ENCODE measurements at places on chromosomes 3 and 15.

- no peak for DNase-seq
Observed at GRCh38 chr3:30667280-30667651, 60.9 kb downstream of the TGFBR2 start.

- DNase-seq, result no peak
Observed at GRCh38 chr3:8768364-8769087, 887 bp downstream of the OXTR start.

- DNase-seq, result no peak
Observed at GRCh38 chr15:65952391-65953053, 83.2 kb downstream of the RAB11A start.

DNA sequence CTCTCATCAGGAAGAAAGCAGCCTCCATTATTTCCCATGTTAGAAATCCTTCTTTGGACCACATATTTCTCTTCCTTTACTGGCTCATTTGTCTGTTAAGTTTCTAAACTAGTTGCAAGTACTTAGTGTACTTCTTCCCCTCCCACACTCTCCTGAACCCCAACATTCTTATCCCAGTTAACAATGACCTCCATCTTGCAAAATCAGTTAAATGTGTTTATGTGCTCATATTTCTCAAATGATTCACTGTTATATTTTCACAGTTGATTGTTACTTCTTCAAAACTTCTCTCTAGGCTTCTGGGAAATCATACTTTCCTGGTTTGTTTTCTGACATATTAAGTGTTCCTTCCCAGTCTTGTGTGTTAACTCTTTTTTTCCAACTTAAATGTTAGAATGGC lies 856.9 kb downstream of the EPHA3 start:
- no peak for DNase-seq

DNA sequence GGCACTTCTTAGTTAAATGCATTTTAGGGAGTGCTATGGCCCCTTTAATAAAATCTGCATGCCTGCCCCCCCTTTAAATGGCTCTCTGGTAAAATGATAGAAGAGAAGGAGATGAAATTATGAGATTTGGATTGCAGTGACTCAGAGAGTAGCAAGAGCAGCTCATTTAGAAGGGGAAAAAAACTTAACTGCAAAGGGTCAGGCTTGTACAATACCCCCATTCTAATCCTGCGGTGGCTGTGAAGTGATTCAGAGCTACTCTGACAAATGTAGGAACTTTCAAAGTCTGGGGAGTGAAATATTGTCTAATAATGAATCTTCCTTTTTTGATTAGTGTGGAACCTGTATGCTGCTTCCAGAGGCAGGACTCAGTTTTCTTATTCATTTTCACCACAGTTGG lies 44.1 kb upstream of the TBC1D23 start:
- no peak for DNase-seq

- DNase-seq, result no peak
Observed at GRCh38 chr3:22159004-22159695, 408.1 kb upstream of the ZNF385D start.

GRCh38 chr3:148333091-148333490 lies 364.6 kb upstream of the AGTR1 start:
- no peak for DNase-seq

DNA sequence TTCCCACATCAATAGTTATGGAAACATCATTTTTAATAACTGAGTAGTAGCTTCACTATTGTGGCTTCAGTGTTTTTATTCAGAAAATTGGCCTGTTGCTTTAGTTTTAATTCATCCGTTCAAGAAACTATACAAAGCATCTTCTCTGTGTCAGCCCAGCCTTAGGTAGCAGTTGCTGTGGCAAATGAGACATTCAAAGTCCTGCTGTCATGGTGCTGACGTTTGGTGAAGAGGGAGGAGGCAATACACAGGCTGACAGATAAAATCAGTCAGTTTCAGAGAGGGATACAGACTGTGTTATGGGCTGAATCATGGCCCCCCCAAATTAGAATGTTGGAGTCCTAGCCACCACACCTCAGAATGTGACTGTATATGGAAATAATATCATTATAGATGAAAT lies 56.5 kb downstream of the SLC7A14 start:
- DNase-seq, result no peak

DNA sequence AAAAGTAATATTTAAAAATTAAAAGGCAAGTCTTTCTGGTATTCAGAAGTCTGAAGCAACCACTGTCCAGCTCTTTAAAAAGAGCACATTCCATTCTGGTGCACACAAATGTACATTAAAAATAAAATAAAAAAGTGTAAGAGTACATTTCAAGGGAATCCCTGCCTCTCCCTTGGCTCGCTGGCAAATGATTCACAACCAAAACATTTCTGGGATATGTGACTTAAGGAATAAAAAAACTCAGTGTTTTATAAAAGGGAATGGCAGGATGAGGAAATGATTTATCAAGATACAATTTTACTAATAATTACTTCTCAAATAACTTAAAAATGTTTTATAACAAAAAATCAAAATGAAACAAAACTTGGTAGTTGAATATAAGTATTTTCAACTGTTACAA lies 23.8 kb upstream of the ANXA2 start:
- DNase-seq, result no peak

DNA sequence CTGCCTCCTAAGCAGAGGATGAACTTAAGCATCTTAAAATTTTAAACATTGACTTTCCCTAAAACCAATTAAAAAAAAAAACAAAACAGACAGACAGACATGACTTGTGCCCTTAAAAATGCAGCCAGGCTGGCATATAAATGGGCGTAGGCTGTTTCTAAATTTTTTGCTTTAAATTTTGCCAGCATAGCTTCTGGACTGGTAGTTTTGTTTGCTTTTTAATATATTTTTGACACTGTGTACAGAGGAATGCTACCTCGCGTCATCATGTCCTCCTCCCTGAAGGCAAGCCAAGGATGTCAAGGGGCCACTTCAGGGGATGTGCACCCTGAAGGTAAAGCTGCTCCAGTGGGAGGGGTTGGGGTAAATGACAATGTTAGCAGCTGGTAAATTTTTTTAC lies 134.8 kb downstream of the PGPEP1L start:
- no peak for DNase-seq

GRCh38 chr15:65050270-65050669 lies 5.1 kb downstream of the SLC51B start:
- no peak for DNase-seq

DNA sequence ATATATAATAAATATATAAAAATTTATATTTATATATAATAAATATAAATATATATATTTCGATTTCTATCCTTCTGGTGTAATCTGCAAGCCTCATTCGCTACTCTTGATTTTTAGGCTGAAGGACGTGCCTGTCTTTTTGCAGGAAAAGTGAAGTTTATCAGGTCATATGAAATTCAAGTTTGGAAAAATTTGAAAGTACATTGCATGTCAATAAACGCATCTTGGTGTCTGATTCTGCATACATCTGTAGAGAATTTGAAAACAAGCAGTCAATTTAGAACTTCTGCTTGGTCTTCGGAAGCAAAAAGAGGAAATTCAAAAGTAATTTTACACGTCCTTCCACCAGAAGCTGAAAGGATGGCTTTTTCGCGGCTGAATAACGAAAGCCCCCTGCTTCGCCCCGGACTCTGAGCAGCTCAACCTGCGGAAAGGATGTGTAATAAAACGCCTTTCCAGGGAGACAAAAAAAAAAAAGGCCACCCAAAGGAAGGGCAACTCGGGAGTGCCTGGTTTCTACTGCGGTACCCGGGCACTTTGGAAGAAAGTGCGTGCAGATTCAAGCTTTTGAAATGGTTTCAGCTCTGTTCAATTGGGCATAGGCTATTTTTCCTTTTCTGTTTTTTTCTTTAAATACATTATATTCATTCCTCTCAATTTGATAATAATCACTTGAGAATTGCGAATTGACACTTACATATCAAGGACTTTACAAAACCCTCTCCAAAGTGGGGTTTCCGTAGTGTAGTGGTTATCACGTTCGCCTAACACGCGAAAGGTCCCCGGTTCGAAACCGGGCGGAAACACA lies 1.5 kb upstream of the MYNN start:
- no peak for DNase-seq

DNA sequence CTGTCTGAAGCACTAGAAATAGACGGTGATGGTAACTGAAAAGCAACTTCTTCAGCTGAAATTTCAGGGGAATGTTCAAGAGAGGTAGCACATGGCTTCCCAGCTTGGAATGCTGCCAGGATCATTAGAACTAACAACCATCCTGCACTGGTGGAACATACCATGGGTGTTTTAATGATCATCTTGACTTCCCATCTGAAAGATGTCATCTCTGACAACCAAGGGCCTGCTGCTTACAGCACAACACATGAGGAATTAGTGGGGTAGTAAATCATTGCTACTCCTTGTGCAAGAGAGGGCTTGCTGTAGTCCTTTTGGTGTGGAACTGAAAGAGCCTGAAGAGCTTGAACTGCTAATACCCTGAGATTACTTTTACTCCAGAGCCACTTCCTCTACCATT lies 853.7 kb downstream of the MCTP2 start:
- no peak for DNase-seq

- no peak for DNase-seq
Observed at GRCh38 chr3:119343719-119344118, 49.5 kb downstream of the ARHGAP31 start.

DNA sequence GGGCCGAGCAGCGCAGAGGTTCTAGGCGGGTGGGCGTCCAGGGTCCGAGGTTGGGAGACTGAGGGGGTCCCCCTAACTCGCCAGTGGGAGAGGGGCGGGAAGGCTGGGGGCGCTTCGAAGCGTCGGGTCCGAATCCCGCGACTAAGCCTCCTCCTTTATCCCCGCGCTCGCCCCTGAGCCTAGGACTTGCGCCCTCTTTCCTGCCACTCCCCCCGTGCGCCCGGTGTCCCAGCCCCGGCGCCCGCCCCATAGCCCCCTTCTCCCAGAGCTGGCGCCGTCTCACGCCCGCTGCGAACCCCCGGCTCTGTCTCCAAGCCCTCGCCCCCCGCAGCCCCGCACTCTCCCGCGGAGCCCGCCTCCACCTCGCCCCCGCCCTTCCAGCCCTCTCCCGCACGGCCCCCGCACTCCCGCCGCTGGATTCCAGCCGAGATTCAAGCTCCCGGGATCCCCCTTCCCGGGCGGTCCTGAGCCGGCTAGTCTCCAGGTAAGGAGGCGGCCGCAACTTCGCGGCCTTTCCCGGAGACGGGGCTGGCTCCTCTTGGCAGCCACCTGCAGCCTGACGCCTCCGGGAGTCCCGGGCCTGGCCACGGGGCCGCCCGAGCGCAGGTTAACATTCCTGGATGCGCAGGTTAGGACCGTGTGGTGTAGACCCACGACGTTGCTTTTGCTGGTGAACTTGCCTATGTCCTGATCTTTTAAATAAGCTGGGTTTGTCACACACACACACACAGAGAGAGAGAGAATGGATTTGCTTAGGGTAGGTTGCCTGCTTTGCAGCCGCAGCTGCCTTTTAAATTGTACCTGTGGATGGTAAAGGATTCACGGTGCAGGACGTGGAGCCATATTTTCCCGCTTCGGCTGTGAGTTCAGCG lies 563 bp downstream of the PXYLP1 start:
- DNase-seq, result no peak

GRCh38 chr15:26453914-26454313 lies 319.0 kb downstream of the GABRB3 start:
- DNase-seq, result no peak

GRCh38 chr15:48373821-48374451 lies 42.7 kb downstream of the DUT start:
- no peak for DNase-seq

- no peak for DNase-seq
Observed at GRCh38 chr15:71456811-71457210, 341.5 kb downstream of the THSD4 start.

GRCh38 chr3:139694542-139694941 lies 16.8 kb upstream of the NMNAT3 start:
- no peak for DNase-seq

DNA sequence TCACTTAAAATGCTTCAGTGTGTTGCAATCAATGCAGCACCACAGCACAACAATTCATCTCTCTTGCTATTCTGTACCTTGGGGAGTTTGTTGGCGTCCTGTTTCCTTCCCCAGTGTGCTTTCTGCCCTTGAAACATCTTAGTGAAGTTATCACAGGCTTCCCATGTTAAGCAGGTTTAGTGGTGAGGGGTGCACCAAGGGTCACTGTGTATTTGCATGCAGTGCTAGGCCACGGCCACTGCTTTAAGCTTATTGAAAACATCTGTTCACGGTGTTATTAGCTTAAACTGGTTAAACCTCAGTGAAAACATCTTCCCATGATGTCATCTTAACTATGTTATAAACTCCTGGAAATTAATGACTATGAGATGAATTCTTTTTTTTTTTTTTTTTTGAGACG lies 217.3 kb upstream of the GOLIM4 start:
- DNase-seq, result no peak

- no peak for DNase-seq
Observed at GRCh38 chr15:58726867-58727266, 22.6 kb downstream of the ADAM10 start.
